ENCODE measurements at places on chromosomes 3 and 15. TPM values are rescaled to one million over a fixed set of nuclear protein-coding genes. Genes with fewer than 3 reads are reported as not detected.

The AMIGO3 gene
- 0.59 TPM for total RNA-seq

The NCK1 gene
- 27.7 TPM for total RNA-seq

The GABRA5 gene
- total RNA-seq, result 103 TPM

The ZNF662 gene
- not detected for total RNA-seq

The C15orf61 gene
- 4.0 TPM for total RNA-seq

The MUC20 gene
- 0.59 TPM for total RNA-seq

The NPAP1 gene
- total RNA-seq, result not detected

The PLCL2 gene
- total RNA-seq, result 7.1 TPM

The PLCB2 gene
- total RNA-seq, result 1.3 TPM

The LRRN1 gene
- not detected for total RNA-seq

The MINDY2 gene
- total RNA-seq, result 5.4 TPM

The RARRES1 gene
- 11.0 TPM for total RNA-seq

The OIP5 gene
- 14.3 TPM for total RNA-seq

The CASR gene
- total RNA-seq, result not detected

The MCTP2 gene
- not detected for total RNA-seq

The ALAS1 gene
- 52.5 TPM for total RNA-seq

The MESP2 gene
- 0.62 TPM for total RNA-seq

The GPR160 gene
- 1.0 TPM for total RNA-seq

The FHIT gene
- total RNA-seq, result 0.78 TPM

The ACTL6A gene
- total RNA-seq, result 64.0 TPM

The HGD gene
- 13.9 TPM for total RNA-seq

The STARD9 gene
- total RNA-seq, result 1.9 TPM

The CCR4 gene
- total RNA-seq, result 0.05 TPM

The TP53BP1 gene
- total RNA-seq, result 19.1 TPM

The MYO1E gene
- total RNA-seq, result 251 TPM

The PIF1 gene
- total RNA-seq, result 21.1 TPM

The ALS2CL gene
- 6.7 TPM for total RNA-seq

The SPTBN5 gene
- total RNA-seq, result 0.25 TPM

The MKRN3 gene
- total RNA-seq, result 2.8 TPM

The IL17RE gene
- 1.0 TPM for total RNA-seq

The CRTC3 gene
- 26.0 TPM for total RNA-seq

The SCN5A gene
- 1.3 TPM for total RNA-seq

The SNTN gene
- not detected for total RNA-seq

The ILDR1 gene
- not detected for total RNA-seq

The INSYN1 gene
- 2.0 TPM for total RNA-seq

The KIF23 gene
- 91.2 TPM for total RNA-seq

The KCNAB1 gene
- total RNA-seq, result not detected

The CPLX3 gene
- not detected for total RNA-seq

The GOLGA6L25 gene
- not detected for total RNA-seq

The TRIM69 gene
- total RNA-seq, result 7.7 TPM

The XIRP1 gene
- 0.07 TPM for total RNA-seq

The GOLGA8R gene
- 0.29 TPM for total RNA-seq

The XCR1 gene
- not detected for total RNA-seq

The GTF2A2 gene
- total RNA-seq, result 192 TPM

The P2RY14 gene
- total RNA-seq, result not detected

The GOLGA8T gene
- 0.66 TPM for total RNA-seq

The GP5 gene
- total RNA-seq, result not detected

Data from A549 treated with DMSO at 1 μM for 4 hours (cell line).